Testis (tissue), 5 donors: ENCODE measurements at places on chromosomes 3 and 15. TPM values are rescaled to one million over a fixed set of nuclear protein-coding genes. Genes with fewer than 3 reads are reported as not detected.

STIMATE gene
- 16.7 TPM for polyA plus RNA-seq

RFTN1 gene
- polyA plus RNA-seq = 22.2 TPM

TNNC1 gene
- 91.7 TPM for polyA plus RNA-seq

SV2B gene
- 1.7 TPM for polyA plus RNA-seq

CYP1A1 gene
- 5.6 TPM for polyA plus RNA-seq

GOLGA8T gene
- polyA plus RNA-seq = 10.6 TPM

MORC1 gene
- 15.4 TPM for polyA plus RNA-seq
